ENCODE measurements at places on chromosomes 13 and 19.

- DNase-seq: no peak
Observed at GRCh38 chr13:93108111-93108601, 118.5 kb upstream of the GPC6 start.

DNA sequence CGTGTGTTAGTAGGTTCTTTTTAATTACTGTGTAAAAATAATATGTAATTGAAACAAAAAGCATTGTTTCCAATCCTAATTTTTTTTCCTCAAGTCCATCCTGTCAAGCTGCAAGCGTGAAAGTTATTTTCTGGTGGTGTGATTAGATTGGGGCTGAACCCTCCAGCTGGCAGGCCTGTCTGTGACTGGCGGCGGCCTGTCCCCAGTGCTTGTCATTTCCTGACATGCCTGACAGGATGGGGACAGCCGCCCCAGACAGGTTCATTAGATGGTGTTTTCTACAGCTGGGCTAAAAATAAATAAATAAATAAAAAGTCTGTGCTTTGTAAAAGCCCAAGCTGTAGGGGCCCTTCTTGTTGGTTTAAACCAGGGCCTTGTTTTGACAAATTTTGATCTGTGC lies 53.7 kb upstream of the MAB21L1 start:
- no peak for DNase-seq

- peak; percentile 73 for DNase-seq
Observed at GRCh38 chr13:112105244-112105681, 38.3 kb downstream of the SOX1 start.

- DNase-seq: no peak
Observed at GRCh38 chr13:42754801-42755510, 26.4 kb upstream of the FAM216B start.

GRCh38 chr13:47216176-47216822 lies 319.4 kb upstream of the HTR2A start:
- no peak for DNase-seq

GRCh38 chr13:99572131-99572530 lies 70.9 kb downstream of the TM9SF2 start:
- no peak for DNase-seq

DNA sequence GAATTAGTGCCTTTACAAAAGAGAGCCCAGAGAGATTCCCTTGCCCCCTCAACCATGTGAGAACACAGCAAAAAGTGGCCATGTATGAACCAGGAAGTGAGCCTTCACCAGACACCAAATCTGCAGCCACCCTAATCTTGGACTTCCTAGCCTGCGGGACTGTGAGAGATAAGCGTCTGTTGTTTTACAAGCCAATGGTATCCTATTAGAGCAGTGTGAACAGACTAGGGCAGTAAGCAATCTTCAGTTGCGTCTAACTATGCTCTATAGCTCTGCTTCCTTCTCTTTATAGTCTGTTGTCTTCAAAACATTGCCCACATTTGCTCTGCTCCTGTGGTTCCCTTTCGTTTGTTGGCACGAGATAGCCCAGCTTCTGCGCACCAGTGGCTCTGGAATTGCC lies 109.5 kb upstream of the FNDC3A start:
- no peak for DNase-seq

DNA sequence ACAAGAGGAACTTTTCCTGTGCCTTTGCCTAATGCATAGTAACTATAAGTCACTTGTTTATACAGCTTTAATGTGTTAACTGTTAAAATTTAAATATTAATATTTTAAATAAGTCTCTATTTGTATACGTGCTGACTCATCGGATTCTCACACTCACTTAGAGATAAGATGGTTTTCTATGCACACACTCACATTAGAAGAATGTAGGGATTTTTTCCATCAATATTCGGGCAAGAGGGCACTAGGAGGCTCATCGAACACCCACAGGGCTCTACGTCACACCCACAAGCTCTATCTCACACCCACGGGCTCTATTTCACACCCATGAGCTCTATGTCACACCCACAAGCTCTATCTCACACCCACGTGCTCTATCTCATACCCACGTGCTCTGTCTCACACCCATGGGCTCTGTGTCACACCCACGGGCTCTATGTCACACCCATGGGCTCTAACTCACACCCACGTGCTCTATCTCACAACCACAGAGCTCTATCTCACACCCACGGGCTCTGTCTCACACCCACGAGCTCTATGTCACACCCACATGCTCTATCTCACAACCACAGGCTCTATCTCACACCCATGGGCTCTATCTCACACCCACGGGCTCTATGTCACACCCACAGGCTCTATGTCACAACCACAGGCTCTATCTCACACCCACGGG lies 73.4 kb downstream of the COL4A2 start:
- DNase-seq: no peak

DNA sequence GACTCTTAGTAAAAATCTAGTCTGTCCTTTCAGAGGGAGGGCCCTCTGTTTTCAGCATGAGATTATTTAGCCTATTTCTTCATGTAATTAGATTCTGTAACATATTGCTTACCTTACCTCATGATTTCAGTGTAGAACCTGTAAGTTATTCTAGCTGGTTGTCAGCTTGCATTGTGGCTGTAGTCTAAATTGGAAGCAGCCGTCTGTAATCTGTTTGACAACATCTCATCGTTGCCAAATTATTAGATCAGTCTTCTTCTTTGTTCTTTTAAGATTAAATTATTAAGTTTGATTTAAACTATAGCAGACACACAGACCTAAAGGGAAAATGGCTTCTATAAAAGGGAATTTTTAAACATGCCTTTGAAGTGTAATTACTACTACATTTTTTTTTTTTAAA lies 34.8 kb downstream of the SLAIN1 start:
- no peak for DNase-seq

All from eye (tissue), 1 donor.